A673 (cell line): ENCODE measurements at places on chromosomes 11 and 22. TPM values are rescaled to one million over a fixed set of nuclear protein-coding genes. Genes with fewer than 3 reads are reported as not detected.

DNA sequence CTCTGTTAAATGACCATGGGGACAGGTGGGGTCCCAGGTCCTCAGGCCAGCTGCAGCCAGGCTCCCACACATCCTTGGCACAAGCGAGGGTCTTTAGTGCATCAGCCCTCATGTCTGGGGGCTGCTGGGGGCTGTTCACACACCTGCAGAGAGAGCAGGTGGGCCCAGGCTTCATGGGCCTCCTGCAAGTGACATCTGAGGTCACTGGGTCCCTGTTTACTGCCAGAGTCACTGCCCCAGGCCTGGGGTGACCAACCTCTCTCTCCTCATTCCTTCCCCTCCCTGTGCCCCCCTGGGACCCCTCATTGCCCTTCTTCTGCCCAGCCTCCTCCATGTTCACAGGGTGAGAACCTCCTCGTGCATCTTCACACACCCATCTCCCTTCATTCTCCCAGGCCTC lies 92.4 kb downstream of the RTL6 start:
- no peak overlapping the region for H3K27ac ChIP-seq
- H3K27me3 ChIP-seq: no peaks in the 10 kb centered on the region
- H3K4me1 ChIP-seq: no peaks in the 10 kb centered on the region
- no peaks in the 10 kb centered on the region for H3K36me3 ChIP-seq

- H3K27me3 ChIP-seq: no peaks in the 10 kb centered on the region
- no peaks in the 10 kb centered on the region for H3K36me3 ChIP-seq
- H3K27ac ChIP-seq: peak overlapping the region; percentile 60
- no peak for DNase-seq
- no peak overlapping the region for H3K4me3 ChIP-seq
Observed at GRCh38 chr11:44761551-44761961, 34.8 kb downstream of the TSPAN18 start.

GRCh38 chr22:46749682-46750529 lies 11.9 kb upstream of the CERK start:
- no peak overlapping the region for H3K27ac ChIP-seq
- no peak for DNase-seq
- H3K4me1 ChIP-seq: peaks cover 7% of the 10 kb centered on the region
- H3K4me3 ChIP-seq: no peak overlapping the region
- no peaks in the 10 kb centered on the region for H3K27me3 ChIP-seq

DNA sequence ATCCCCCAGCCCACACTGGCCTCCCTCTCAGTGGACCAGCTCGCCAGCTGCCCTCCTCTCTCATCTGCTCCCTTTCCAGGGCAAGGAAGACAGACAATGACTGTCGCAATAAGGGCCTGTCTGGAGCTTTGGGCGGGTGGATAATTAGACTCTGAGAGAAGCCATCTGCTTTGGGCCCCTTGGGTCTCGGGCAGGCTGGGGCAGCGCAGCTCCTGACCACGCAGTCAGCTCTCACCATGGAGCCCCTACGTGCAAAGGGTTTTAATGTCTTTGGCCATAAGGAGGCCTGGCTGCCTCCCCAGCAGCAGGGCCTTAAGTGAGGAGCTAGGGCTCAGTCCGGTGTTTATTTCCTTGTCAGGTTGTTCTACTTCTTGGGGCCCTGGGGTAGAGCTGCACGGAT lies 153.9 kb downstream of the CHST1 start:
- H3K27ac ChIP-seq: no peak overlapping the region
- DNase-seq: no peak
- no peaks in the 10 kb centered on the region for H3K36me3 ChIP-seq
- H3K27me3 ChIP-seq: no peaks in the 10 kb centered on the region

DNA sequence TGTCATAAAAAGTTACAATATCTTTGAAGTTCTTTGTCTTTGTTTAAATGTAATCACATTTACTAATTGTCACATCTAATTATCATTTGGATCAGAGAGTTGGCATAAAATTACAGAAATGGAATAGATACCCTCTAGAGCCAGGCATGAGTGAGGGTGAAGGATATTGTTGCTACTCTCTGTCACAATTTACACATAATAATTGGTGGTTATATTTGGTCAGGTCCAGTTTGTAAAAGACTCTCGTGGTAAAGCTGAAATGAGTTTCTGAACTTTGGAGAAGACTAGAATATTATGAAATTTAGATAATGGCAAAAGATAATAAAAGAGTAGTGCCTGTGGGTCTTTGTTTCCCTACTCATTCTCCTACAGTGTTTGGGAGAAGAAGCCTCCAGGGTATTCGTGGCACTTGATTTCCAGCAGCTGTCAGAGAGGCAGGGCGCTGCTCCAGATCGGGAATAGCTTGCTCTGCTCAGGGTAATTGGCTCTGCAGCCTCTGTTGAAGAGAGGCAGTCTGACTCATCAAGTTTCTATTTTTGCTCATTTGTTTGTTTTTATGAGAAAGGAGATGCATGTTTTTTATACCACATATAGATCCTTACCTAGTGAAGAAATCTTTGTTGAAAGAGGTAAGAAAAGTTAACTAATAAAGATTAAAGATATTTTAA lies 349.9 kb downstream of the CNTN5 start:
- H3K27me3 ChIP-seq: no peaks in the 10 kb centered on the region
- DNase-seq: peak; percentile 87
- peaks cover 38% of the 10 kb centered on the region for H3K4me1 ChIP-seq
- no peak overlapping the region for H3K4me3 ChIP-seq
- no peaks in the 10 kb centered on the region for H3K36me3 ChIP-seq

RIMBP3C gene
- total RNA-seq: 1.8 and 1.9 TPM in 2 replicates

DNA sequence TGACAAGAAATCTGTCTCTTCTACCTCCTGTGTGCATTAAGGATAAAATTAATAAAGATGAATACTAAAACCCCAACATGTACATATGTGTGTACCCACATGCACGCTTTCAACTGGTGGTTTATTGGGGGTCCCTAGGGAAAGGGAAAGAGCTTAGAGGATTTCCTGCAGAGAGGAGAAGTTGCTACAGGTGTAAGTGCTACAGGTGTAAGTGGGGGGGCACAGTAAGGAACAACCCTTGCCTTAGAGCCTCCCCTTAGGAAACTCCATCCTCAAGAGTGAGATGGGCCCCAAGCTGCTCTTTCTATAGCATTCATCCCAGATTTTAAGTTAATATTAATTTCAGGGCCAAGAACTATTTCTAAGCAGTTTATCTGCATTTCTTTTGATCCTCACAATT lies 11.9 kb upstream of the ABCC8 start:
- no peak overlapping the region for H3K27ac ChIP-seq
- no peaks in the 10 kb centered on the region for H3K36me3 ChIP-seq
- H3K27me3 ChIP-seq: no peaks in the 10 kb centered on the region
- no peaks in the 10 kb centered on the region for H3K4me1 ChIP-seq
- no peak for DNase-seq

- H3K36me3 ChIP-seq: no peaks in the 10 kb centered on the region
- no peak for DNase-seq
- no peaks in the 10 kb centered on the region for H3K4me1 ChIP-seq
- H3K27me3 ChIP-seq: no peaks in the 10 kb centered on the region
- H3K4me3 ChIP-seq: no peak overlapping the region
Observed at GRCh38 chr11:48150213-48150612, 66.4 kb upstream of the OR4B1 start.

GRCh38 chr11:38839071-38839470 lies 2241.0 kb upstream of the RAG2 start:
- no peaks in the 10 kb centered on the region for H3K27me3 ChIP-seq
- H3K4me3 ChIP-seq: no peak overlapping the region
- no peak overlapping the region for H3K27ac ChIP-seq
- H3K4me1 ChIP-seq: peaks cover 19% of the 10 kb centered on the region

PCNX3 gene
- 63.4 and 68.0 TPM in 2 replicates for total RNA-seq

DNA sequence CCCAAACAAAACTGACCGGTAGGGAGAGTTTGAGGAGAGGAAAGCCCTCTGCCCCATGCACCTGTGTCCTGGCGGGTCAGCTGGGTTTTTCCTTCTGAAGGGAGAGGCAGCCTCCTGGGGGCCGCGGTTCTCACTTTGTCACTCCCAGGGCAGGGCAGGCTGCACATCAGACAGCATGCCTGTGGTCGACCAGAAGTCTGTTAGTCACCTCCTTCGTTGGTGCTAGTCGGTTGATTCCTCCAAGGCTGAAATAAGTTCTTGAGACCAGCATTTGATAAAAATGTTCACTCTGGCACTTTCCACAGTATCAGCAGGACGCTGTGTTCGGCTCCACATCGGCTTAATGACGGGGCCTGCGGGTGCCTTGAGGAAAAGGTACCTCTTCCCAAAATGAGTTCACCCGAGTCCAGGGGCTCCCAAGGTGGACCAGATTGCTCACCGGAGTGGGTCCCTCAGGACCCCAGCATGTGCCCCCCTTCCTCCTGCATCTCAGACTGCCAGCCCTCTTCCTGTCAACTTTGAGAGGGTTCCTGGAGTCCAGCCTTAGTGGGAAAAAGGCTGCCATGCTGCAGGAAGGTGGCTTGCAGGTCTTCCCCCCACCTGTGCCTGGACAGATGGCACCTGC lies 373.7 kb upstream of the B3GAT1 start:
- no peak for DNase-seq
- no peak overlapping the region for H3K27ac ChIP-seq
- H3K36me3 ChIP-seq: no peaks in the 10 kb centered on the region
- no peaks in the 10 kb centered on the region for H3K27me3 ChIP-seq
- H3K4me3 ChIP-seq: no peak overlapping the region
- peaks cover 5% of the 10 kb centered on the region for H3K4me1 ChIP-seq

DNA sequence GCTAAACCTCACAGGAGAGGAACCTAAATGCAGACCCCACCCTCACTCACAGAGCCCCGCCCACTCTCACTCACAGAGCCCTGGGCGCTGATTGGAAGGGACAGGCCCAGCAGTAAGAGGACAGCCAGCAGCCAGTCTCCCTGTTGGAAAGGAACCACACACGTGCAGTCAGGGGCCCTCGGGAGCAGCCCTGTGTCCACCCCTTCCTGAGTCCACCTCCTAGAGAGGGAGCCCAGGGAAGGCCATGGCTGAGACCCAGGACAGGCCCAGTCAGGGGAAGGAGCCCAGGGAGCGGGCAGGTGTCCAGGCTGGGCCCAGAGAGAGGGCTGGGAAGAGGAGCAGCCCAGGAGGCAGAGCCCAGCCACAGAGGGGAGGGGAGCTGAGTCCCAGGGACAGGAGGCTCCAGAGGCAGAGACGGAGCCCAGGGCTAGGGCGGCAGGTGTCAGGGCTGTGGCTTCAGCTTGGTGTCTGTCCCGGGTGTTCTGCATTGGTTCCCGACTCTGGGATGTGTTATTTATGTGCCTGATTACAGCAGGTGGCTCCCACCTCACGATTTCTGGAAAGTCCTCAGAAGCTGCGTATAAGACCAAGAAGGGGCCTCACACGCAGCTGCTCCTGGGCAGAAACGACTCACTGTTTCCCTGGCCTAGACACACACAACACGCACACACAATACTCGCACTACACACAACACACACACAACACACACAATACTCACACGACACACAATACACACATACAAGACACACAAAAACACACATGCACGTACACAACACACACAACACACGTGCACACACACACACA lies 9.0 kb upstream of the APOBEC3H start:
- no peaks in the 10 kb centered on the region for H3K4me1 ChIP-seq
- no peaks in the 10 kb centered on the region for H3K36me3 ChIP-seq
- H3K27ac ChIP-seq: no peak overlapping the region

MAJIN gene
- not detected in 2 replicates for total RNA-seq

GRCh38 chr11:22734628-22735345 lies 68.4 kb downstream of the GAS2 start:
- no peak overlapping the region for H3K27ac ChIP-seq
- no peaks in the 10 kb centered on the region for H3K4me1 ChIP-seq
- no peaks in the 10 kb centered on the region for H3K36me3 ChIP-seq
- no peak for DNase-seq
- no peak overlapping the region for H3K4me3 ChIP-seq

DNA sequence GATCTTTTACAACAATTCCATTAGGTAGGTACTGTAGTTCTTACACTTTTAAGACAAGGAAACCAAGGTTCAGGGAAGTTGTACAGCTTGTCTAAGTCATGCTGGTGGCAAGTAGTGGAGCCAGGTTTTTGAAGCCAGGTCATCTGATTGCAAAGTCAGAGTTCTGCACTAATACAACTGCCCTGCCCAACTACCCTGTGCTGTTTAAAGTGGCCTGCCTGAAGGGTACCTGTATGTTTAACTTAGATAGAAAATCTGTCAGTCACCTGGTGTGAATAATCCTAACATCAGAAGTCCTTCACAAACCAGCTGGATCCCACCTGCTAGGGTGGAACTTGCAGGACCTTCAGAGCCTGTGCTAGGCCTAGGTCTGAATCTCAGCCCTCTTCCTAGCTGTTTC lies 44.2 kb downstream of the ARFGAP2 start:
- no peak overlapping the region for H3K4me3 ChIP-seq
- H3K36me3 ChIP-seq: peaks cover under 1% of the 10 kb centered on the region
- no peak for DNase-seq
- H3K27me3 ChIP-seq: no peaks in the 10 kb centered on the region

GRCh38 chr11:129766898-129767604 lies 48.6 kb upstream of the TMEM45B start:
- H3K27me3 ChIP-seq: no peaks in the 10 kb centered on the region
- no peaks in the 10 kb centered on the region for H3K4me1 ChIP-seq
- no peak overlapping the region for H3K27ac ChIP-seq
- peak; percentile 66 for DNase-seq
- H3K36me3 ChIP-seq: no peaks in the 10 kb centered on the region

- peaks cover 4% of the 10 kb centered on the region for H3K4me1 ChIP-seq
- H3K27ac ChIP-seq: no peak overlapping the region
- H3K27me3 ChIP-seq: no peaks in the 10 kb centered on the region
- no peak overlapping the region for H3K4me3 ChIP-seq
Observed at GRCh38 chr11:36086366-36086765, 142.5 kb downstream of the LDLRAD3 start.

MRTFA gene
- 35.8 and 41.2 TPM in 2 replicates for total RNA-seq

DNA sequence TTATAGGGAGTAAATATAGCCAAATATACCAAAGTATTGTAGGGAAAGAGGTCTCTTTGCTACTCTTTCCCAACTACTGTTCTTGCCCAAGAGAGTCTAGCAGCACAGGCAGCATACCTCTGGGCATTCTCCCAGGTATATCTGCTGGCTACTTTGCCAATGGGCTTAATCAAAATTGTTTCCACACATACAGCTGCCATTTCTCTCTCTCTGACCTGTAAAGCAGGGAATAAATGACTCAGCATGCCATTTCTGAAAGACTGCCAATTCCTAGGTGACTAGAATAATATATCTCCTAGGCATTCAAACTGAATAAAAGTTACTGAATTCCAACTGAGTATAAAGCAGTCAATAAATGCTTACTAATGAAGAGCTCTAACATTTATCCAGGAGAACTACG lies 44.6 kb downstream of the RDX start:
- peaks cover 93% of the 10 kb centered on the region for H3K36me3 ChIP-seq
- H3K27ac ChIP-seq: no peak overlapping the region
- peak; percentile 21 for DNase-seq
- H3K4me1 ChIP-seq: peaks cover 12% of the 10 kb centered on the region
- H3K27me3 ChIP-seq: no peaks in the 10 kb centered on the region

DNA sequence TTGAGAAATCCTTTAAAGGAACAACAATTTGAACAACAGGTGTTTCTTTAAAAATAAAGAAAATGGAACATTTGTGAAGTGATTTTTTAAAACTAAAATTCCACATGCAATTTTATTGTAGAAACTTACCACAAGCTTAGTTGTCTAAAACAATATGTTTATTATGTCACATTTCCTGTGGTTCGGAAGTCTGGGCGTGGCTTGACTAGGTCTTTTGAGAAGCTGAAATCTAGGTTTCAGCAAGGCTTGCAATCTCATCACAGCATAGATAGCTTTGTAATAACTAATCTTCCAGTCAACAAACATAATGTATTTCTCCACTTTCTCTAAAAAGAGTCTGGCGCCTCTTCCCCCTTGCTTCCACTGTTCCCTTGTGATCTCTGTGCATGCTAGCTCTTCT lies 27.0 kb downstream of the MS4A6A start:
- no peak overlapping the region for H3K4me3 ChIP-seq
- peaks cover 8% of the 10 kb centered on the region for H3K27me3 ChIP-seq
- no peaks in the 10 kb centered on the region for H3K36me3 ChIP-seq
- H3K27ac ChIP-seq: no peak overlapping the region
